Left renal cortex interstitium (tissue), 4 donors: ENCODE measurements at places on chromosomes 12 and 14. TPM values are rescaled to one million over a fixed set of nuclear protein-coding genes. Genes with fewer than 3 reads are reported as not detected.

The RDH12 gene
- polyA plus RNA-seq: 0.46 TPM

The TAS2R19 gene
- polyA plus RNA-seq: 2.1 TPM

The CCDC184 gene
- polyA plus RNA-seq: 0.30 TPM

The CD4 gene
- 29.8 TPM for polyA plus RNA-seq
